ENCODE measurements at places on chromosomes 5 and 9. TPM values are rescaled to one million over a fixed set of nuclear protein-coding genes. Genes with fewer than 3 reads are reported as not detected.

Gene FOXD4L3
- not detected for total RNA-seq

Gene PCDHA13
- total RNA-seq: 9.8 TPM

Gene SPRY4
- 177 TPM for total RNA-seq

Gene RBM27
- 77.2 TPM for total RNA-seq

Gene TNFSF15
- total RNA-seq: 0.08 TPM

Gene SPATA31C1
- total RNA-seq: 0.08 TPM

- DNase-seq: no peak
- H3K27me3 ChIP-seq: no peaks in the 10 kb centered on the region
- H3K27ac ChIP-seq: peak overlapping the region; percentile 83
- no peaks in the 10 kb centered on the region for H3K36me3 ChIP-seq
Observed at GRCh38 chr9:79572032-79572607, 355 bp downstream of the TLE4 start.

GRCh38 chr5:75681125-75681830 is 36.0 kb downstream of the POC5 start:
- H3K27ac ChIP-seq: 0 out of 2 replicates have a peak overlapping the region, but pooled peaks have one; percentile 6
- H3K36me3 ChIP-seq: no peaks in the 10 kb centered on the region
- no peak overlapping the region for H3K4me3 ChIP-seq
- H3K4me1 ChIP-seq: no peaks in the 10 kb centered on the region

DNA sequence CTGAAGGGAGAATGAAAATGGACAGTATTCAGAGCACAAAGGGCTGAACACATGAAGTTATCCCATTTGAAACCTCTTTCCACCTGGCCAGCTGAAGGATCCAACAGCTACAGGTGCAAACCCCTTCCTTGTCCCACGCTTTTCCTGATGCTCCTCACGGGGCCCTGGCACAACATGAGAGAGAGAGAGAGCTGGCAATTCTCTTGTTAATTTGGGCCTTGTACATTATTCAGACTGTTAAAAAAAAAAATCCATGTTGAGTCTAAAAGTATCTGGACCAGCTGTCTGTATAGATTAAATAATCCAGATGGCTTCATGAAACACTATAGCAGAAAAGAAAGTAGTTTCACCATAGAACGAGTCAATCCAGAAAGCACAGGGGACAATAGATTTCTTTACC is 74.1 kb downstream of the HMHB1 start:
- H3K27me3 ChIP-seq: no peaks in the 10 kb centered on the region
- no peak for DNase-seq
- no peaks in the 10 kb centered on the region for H3K36me3 ChIP-seq
- H3K4me3 ChIP-seq: no peak overlapping the region

DNA sequence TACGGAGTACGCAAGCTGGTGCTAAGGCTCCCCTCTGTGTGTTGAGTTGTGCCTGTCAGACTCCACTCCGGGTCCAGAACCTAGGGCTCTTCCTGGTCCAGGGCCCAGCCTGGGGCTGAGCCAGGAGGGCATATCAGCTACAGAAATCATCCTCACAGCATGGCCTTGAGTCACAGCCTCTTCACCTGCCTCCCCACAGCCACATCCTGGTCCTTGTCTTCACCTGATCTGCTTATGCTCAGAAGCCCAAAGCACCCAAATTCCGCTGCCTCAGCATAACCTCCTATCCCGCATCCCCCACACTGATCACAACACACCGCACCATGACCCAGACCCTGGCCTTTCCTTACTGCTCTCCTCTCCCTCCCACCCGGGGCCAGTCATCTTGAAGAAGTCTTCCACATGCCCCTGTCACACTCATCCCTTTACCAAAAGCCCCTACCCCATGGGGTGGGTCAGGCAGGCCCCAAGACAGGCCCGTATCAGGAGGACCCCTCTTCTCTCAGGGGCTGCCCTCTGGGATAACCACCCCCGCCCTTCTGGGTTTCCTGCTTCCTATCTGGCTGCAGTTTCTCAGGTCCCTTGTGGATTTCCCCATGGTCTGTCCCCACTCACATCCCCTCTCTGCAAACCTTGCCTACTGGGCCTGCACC is 1.3 kb upstream of the IL3 start:
- H3K4me1 ChIP-seq: no peaks in the 10 kb centered on the region
- no peak overlapping the region for H3K4me3 ChIP-seq
- H3K27me3 ChIP-seq: no peaks in the 10 kb centered on the region

DNA sequence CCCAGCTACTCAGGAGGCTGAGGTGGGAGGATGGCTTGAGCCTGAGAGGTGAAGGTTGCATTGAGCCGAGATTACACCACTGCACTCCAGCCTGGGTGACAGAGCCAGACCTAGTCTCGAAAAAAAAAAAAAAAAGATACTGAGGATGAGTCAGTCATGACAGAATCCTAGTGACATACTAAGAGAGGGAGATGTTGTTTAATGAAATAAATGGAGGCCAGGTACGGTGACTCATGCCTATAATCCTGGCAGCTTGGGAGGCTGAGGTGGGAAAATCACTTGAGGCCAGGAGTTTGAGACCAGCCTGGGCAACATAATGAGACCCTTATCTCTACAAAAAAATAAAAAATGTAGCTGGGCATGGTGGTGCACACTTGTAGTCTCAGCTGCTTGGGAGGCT is 107.2 kb downstream of the ZFAND5 start:
- DNase-seq: no peak
- H3K4me1 ChIP-seq: no peaks in the 10 kb centered on the region
- H3K27me3 ChIP-seq: no peaks in the 10 kb centered on the region
- 0 out of 2 replicates have a peak, but pooled peaks cover 5% of the 10 kb centered on the region for H3K36me3 ChIP-seq
- no peak overlapping the region for H3K27ac ChIP-seq

- DNase-seq: peak; percentile 76
- H3K27me3 ChIP-seq: no peaks in the 10 kb centered on the region
- peak overlapping the region; percentile 99 for H3K4me3 ChIP-seq
- peaks cover 45% of the 10 kb centered on the region for H3K4me1 ChIP-seq
- peak overlapping the region; percentile 77 for H3K27ac ChIP-seq
Observed at GRCh38 chr9:128689820-128690683, 1.0 kb downstream of the SET start.

DNA sequence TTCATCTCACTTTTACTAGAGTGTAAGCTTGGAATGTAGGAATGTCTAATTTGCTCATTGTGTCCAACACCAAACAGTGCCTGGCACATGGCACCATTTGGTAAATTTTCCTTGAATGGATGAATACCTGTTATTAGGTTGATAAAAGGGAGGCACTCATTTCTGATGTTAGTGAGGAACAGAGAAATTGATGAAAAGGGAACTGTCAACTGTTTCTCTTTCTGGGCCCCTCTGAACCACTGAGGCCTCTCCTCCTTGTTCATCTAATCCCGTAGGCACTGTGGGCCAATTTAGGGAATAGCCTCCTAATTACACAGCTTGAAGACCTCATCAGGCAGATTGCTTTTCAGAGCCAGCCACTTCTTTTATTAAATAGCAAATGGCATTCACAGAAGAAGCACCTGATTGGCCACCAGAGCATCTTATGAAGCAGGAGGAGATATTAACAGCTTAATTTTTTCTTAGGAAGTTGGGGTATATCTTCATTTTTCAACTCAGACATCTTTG is 22.6 kb downstream of the MRRF start:
- peaks cover 9% of the 10 kb centered on the region for H3K4me1 ChIP-seq
- DNase-seq: no peak
- no peak overlapping the region for H3K4me3 ChIP-seq
- no peaks in the 10 kb centered on the region for H3K27me3 ChIP-seq

- peak overlapping the region; percentile 52 for H3K4me3 ChIP-seq
- peaks cover 93% of the 10 kb centered on the region for H3K27me3 ChIP-seq
- peaks cover 37% of the 10 kb centered on the region for H3K4me1 ChIP-seq
- DNase-seq: peak; percentile 52
- no peak overlapping the region for H3K27ac ChIP-seq
- no peaks in the 10 kb centered on the region for H3K36me3 ChIP-seq
Observed at GRCh38 chr5:135027697-135028615, 6.1 kb downstream of the PITX1 start.

DNA sequence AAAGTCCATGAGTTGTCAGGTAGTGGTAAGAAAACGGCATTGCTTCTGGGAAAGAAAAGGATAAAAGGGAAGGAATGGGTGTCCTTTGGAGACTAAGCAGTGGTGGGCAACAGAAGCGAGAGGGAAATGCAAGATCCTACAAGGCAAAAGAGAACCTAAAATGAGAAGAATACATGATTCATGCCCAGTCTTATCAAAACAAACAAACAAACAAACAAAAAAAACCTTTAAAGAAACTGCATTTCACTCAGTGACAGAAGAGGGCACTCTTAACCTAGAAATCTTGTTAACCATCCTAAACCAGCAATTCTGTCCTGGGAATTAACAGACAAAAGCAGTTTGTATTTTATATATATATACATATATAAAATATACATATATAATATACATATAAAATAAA is 88.5 kb downstream of the SUSD1 start:
- no peaks in the 10 kb centered on the region for H3K27me3 ChIP-seq
- no peaks in the 10 kb centered on the region for H3K4me1 ChIP-seq
- no peak overlapping the region for H3K4me3 ChIP-seq
- H3K36me3 ChIP-seq: no peaks in the 10 kb centered on the region
- H3K27ac ChIP-seq: no peak overlapping the region
- peak; percentile 47 for DNase-seq

DNA sequence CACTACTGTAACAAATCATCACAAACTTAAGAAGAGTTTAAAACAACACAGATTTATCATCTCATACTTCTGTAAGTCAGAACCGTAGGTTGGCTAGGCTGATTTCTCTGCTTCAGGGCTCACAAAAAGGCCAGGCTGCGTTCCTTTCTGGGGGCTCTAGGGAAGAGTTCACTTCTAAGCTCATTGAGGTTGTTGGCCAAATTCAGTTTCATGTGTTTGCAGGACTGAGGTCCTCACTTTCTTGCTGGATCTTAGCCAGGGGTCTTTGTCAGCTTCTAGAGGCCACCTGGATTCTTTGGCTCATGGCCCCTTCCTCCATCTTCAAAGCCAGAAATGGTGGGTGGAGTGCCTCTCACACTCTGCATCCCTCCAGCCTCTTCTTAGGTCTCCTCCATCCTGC is 76.0 kb downstream of the ACTBL2 start:
- H3K4me1 ChIP-seq: no peaks in the 10 kb centered on the region
- no peaks in the 10 kb centered on the region for H3K27me3 ChIP-seq
- no peak overlapping the region for H3K4me3 ChIP-seq
- H3K27ac ChIP-seq: no peak overlapping the region
- DNase-seq: no peak

DNA sequence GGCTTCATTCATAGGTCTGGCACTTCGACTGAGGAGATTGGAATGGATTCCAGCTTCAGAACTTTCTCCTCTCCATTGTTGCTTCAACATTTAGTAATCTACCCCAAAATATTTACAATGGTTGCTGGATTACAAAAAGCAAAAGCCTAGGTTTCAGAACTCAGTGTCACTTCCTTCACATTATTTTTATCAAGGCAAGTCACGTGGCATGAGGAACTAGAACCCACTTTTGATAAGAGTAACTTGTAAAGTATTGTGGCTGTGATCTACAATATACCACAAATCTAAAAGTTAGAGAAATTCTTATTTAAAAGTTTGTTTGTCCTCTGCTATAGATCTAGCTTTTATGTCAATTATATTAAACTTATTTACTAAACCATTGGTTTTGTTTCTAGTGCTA is 39.7 kb upstream of the ANKDD1B start:
- no peaks in the 10 kb centered on the region for H3K36me3 ChIP-seq
- no peaks in the 10 kb centered on the region for H3K27me3 ChIP-seq
- no peak overlapping the region for H3K27ac ChIP-seq

DNA sequence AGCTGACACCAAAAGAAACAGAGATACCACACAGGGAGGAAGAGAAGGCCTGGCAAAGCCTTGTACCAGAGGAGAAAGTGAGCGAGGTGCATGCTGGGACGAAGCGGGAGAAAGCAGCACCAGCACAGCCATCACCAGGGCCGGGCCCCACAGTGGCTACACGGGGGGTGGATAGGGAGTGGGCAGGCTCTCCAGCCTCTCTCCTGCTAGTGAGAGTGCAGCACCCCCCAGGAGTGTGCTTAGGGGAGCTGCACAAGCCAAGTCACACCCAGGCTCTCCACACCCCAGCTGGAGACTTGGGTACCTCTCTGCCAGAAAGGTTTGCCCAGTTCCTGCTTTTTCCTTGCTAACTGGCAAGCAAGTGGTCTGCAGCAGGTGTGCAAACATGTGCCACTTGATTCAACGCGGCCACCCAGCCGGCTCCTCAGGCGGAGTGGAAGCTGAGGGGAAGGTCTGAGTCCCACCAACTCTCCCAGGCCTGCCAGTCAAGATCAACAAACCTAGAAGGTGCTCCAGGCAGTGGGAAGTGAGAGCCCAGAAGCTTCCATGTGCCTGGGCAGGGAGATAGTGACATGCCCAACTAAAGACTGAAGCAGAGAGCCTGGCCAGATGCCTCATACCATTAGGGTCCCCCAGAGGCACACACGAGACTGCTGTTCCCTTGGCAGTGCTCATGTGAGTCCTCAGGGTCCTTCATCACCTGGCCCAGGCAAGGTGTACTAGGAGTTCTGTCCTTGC is 39.9 kb downstream of the BICD2 start:
- peaks cover 5% of the 10 kb centered on the region for H3K36me3 ChIP-seq
- no peak overlapping the region for H3K27ac ChIP-seq
- H3K4me3 ChIP-seq: no peak overlapping the region
- no peaks in the 10 kb centered on the region for H3K27me3 ChIP-seq

GRCh38 chr9:113531919-113532808 is 68.6 kb downstream of the RGS3 start:
- H3K4me3 ChIP-seq: no peak overlapping the region
- no peaks in the 10 kb centered on the region for H3K36me3 ChIP-seq
- H3K27ac ChIP-seq: no peak overlapping the region
- no peak for DNase-seq
- no peaks in the 10 kb centered on the region for H3K27me3 ChIP-seq

GRCh38 chr5:61941637-61942036 is 364.4 kb upstream of the KIF2A start:
- H3K27ac ChIP-seq: no peak overlapping the region
- H3K27me3 ChIP-seq: no peaks in the 10 kb centered on the region
- no peaks in the 10 kb centered on the region for H3K36me3 ChIP-seq
- DNase-seq: no peak

DNA sequence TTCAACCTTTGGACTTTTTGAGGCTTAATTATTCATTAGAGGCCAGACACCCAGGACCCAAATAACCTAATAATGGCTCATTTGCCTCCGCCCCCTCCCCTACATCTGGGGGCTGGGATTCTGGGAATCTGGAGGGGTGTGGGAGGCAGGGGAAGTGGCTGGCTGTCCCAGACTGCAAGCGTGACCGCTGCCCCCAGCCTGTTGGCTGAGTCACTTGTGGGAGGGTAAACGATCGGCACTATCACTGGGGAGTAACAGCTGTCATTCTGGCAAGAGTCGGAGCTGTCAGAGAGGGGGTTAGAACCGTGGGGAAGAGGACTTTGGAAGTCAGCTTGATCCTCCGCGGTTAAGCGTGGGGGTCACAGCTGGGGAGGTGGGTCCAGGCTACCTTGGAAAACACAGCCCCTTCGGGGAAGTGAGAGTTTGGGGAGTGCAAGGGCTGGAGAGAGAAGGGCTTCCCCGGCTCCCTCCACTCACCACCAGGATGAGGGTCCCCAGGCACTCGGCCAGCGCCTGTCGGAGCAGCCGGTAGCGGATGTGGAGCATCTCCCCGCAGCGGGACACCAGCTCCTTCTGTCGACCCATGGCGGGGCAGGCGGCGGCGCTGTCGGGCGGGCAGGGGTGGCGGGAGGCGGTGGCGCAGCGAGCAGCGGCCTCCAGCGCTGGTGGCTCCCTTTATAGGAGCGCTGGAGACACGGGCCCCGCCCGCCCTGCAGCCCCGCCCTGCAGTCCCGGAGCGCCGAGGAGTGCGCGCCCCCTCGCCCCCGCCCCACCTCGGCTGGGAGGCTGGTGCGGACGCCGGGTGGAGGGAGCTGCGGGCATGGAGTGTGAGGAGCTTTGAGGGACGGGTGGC is at the start of gene AQP3:
TSS of gene AQP3 (minus strand) at position 648 of the 853 bp plus-strand sequence. CDS start at position 585, 63 bp downstream.
- peaks cover 26% of the 10 kb centered on the region for H3K27me3 ChIP-seq
- peaks cover 23% of the 10 kb centered on the region for H3K4me1 ChIP-seq
- no peaks in the 10 kb centered on the region for H3K36me3 ChIP-seq
- DNase-seq: peak; percentile 89
- H3K27ac ChIP-seq: no peak within 1 kb of the TSS
